ENCODE measurements at places on chromosomes 5 and 9. TPM values are rescaled to one million over a fixed set of nuclear protein-coding genes. Genes with fewer than 3 reads are reported as not detected.

The ITGA2 gene
- 107 TPM for total RNA-seq

The IL3 gene
- total RNA-seq = not detected

The CBY3 gene
- total RNA-seq = 0.26 TPM

DNA sequence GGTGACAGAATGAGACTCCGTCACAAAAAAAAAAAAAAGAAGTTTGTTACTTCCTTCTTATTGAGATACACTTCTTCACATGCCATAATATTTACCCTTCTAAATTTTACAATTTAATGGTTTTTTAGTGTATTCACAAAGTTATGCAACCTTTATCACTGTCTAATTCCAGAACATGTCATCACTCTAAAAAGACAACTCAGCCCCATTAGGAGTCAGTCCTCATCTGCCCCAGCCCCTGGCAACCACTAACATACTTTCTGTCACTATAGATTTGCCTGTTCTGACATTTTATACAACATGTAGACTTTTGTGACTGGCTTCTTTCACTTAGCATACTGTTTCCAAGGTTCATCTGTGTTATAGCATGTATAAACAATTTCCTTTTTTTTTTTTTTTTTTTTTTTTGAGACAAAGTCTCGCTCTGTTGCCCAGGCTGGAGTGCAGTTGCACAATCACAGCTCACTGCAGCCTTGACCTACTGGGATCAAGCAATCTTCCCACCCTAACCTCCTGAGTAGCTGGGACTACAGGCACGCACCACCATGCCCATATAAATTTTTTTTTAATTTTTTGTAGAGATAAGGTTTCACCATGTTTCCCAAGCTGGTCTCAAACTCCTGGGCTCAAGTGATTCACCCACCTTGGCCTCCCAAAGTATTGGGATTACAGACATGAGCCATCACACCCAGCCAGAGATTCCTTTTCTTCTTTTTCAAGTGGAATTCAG, 18.0 kb downstream of the AQP3 start:
- no peak for DNase-seq

DNA sequence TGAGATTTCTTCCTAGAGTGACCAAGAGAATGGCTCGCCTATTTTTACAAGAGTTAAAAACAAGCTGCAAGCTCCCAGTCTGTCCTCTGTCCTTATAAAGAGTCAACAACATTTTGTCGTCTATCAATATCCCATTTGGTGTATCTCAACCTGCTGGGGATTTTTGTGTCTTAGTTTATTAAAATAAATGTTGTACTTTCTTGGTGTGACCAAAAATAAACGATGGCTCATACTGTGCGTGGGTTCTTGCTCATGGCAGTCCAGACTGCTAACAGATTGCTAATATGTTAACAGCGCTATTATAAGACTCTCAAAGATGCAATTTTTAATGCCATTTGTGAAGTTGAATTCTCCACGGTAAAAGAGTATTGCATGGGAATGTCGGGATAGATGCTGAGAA, 569.9 kb downstream of the GABRG2 start:
- no peak for DNase-seq

DNA sequence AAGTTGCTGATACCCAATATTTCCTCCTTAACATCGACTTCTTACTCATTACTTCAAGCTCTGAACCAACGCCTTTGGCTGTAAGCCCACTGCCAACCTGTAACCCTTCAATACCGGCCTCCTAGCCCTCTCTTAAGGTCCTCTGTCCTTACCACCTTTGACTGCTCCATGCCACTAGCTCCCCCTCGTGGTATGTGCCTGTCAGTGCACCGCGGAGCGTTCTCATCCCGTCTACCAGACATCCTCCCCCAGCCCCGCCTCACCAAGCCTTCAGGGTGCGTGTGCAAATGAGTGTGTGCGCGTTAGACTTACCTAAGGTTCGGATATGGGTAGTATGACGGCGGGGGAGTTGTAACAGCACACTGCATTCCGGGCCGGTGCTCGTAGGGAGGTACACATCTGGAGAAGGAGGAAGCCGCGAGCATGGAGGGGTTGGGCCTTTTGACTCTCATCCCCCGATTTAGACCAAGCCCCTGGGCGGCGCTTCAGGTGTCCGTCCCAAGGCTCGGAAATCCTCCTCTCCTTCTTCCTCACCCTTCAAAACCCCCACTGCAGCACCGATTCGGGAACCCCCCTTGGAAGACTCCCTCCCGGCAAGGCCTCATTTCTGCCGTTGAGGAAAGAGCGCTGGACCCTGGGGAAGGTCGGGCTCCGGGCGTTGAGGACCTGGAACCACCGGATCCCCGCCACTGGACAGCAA, 2.8 kb upstream of the MYORG start:
- peak; percentile 55 for DNase-seq

DNA sequence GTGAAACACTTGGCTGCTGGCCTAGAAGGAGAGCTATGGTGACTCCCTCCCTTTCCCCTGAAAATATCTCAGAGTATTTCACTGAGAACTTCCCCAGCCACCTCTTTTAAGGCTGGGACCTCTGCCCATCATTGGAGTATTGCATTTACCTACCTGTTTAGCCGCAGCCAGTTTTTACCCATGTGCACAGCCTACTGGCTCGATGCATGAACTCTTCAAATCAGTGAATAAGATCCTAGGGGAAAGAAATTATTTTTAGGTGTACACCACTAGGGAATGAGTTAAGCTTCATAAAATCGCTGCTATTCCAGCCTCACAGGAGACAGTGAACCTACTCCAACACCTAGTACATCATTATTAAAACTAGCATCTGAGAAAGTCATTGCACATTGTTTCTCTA, 16.8 kb upstream of the FAM174A start:
- no peak for DNase-seq

DNA sequence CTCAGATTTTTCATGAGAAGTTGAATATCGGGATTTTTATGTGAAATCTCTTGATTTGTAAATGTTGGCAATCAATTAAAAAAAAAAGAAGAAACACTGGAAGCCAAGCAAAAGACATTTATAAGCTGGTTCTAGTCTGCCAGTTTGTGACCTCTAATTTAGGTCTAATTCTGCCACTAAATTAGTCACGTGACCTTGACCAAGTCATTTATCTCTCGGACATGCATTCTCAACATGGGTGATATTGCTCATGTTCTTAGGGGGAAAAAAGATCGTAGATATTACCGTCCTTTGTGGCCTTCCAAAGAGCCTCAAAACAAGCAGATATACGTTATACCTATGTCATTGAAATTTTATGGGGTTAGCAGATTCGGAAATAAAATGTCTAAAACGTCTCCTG, 52.9 kb upstream of the PTPDC1 start:
- DNase-seq = no peak

DNA sequence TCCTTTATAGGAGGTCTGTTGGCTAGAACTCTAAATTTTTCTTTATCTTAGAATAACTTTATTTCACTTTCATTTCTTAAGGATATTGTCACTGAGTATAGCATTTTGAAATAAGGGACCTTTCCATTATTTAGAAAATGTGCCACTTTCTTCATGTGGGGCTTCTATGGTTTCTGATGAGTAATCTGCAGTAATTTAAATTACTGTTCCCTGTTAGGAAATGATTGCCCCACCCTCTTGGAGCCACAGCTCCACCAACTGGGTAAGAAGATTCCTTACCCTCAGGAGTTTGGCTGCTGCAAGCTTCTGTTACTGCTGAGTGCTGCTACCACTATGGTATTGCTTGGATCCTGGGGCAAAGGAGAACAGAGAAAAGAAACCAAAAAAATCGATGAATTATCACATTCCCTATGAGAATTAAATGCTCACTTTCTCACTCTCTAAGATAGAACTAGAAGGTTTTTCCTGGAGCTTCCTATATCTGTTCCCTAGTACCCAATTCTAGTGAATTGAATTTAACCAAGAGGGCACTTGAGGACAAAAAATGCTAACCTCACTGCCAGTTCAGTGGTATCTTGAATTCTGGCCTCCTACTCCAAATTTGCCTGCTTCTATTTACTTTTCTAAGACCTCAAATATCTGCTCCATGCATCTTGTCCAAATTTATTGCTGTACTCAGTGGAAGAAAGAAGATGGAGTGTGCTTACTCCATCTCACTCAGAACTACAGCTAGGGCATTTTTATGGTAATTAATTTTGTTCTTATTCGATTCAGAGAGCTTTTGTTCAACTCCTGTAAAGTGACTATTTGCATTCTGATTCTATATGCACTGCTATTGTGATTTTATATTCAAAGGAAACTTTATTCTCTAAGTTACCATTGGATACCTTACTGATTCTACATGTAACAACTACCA, 2111.3 kb downstream of the MAT2B start:
- DNase-seq = no peak

DNA sequence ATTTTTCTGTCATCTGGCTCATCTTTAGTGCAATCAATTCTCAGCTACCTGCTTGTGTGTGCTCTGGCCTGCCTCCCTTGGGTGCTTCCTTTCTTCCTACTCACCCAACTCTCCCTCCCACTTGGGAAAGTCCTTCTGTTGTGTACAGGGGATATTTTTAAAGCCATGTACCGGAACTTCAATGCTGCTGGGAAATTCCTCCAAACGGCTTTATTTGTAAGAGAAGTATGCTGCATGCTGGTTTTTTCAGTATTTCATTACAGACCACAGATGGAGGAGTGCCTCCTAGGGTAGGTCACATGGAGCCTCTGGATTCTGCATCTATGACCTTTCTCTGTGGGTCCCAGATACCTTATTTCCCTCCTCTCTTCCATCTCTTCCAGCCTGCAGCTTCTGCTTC, 5.4 kb upstream of the HMHB1 start:
- no peak for DNase-seq

GRCh38 chr5:92206681-92207080, 823.6 kb upstream of the ARRDC3 start:
- DNase-seq = no peak

GRCh38 chr5:148965511-148966265, 97.2 kb downstream of the SH3TC2 start:
- peak; percentile 91 for DNase-seq

DNA sequence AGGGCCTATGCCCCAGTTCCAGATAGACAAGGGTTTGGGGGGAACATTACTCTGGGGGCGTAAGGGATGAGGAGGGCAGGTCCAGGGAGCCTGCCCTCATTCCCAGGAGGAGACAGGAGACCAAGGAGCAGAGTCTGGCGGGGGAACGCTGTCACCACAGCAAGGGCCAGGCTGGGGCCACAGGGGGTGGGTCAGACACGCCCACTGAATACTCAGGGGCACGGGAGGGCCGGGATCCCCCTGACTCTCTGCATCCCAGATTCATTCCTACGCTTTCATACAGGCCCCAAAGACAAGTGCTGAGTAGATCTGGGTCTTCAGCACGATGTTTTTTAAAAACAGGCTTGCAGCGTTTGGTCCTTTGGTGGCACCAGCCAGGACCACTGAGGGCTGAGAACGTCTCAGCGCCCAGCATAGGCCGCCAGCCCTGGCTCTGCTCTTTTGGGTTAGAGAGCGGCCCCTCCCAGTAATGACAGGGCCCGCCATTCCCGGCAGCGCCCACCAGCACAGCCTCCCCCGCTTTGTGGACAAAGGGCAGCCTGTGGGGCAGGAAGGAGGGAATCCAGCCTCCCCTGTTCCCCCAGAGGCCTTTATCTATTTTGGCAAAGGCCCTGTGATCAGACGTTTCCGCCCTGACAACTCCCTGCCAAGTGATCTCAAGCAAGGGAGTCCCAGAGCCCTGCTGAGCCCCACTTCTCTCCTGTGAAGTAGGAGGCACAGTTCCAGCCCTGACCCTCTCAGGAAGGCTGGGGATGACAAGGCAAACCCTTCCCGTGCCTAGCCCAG, 24.9 kb downstream of the NEK6 start:
- DNase-seq = no peak

Data from pulmonary artery endothelial cell (primary cell).